ENCODE measurements at places on chromosomes 6 and 20.

DNA sequence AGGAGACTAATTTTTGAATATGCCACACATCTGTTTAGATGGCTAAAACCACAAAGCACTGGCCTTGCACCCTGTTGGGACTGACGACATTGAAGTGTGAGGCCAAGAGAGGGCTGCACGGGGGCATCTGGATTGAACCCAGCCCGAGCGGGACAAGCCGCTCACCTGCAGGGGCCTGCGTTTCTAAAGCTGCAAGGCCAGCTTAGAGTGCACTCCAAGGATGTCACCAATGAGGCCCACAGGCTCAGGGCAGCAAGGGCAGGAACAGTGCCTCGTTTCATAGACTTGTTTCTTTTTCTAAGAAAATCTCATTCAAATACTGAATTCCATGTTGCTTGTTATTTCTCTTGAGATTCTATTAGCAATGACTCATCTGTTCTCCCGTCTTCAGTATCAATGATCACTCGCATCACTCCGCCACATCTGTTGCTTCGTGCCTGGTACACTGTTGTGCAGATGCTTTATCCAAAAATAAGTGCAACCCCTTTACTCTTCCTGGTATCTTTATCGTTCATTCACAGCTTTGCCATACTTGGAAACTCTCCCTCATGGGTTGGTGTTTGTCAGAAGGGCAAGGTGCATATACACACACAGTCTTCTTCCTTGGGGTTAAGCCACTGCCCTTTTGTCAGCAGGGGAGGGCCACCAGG, 120.1 kb downstream of the IRF4 start:
- no peak for DNase-seq

DNA sequence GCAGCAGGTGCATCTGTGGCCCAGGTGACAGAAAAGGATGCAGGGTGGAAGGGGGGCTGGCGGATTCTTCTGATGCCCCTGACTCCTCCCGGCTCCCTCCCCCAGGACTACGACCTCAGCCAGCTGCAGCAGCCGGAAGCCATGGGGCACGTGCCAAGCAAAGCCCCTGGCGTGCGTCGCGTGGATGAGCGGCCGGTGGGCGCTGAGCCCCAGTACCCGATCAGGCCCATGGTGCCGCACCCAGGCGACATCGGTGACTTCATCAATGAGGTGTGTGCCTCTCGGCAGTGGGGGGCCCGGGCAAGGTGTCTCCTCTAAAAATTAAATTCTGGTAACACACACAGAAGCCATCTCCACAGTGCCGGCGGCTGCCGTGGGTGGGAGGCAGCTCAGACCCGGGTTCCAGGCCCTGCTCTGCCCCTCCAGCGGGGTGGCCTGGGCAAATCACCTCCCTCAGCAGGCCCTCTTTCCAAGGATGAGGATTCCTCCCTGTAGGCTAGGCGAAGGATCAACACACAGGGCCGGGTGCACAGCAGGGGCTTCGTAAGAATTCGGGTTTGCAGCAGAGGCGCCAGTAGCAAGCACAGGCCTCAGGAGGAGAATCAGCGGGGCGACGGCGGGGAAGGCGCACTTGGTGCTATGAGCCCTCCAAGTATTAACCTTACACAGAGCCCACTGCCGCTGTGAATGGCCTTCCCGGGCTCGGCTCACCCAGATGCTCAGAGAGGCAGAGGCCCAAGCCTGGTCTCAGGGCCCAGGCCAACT, 131.5 kb downstream of the TAF4 start:
- DNase-seq, result no peak

DNA sequence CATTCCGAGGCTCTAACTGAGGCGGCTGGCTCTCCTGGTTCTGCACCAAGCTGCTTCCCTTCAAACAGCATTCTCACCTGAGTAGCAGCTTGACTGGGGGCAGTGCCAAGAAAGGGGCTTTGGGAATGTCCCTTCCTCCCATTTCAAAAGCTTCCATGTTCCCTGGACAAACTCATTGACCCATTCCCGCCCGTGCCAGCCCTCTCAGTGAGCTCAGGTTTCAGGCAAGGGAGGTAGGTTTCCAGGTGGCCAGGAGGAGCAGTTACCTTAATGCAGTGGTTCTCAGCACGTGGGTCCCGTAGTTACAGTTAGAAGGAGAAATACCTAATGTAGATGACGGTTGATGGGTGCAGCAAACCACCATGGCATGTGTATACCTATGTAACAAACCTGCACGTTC, 135.2 kb downstream of the ELOVL4 start:
- DNase-seq, result no peak

DNA sequence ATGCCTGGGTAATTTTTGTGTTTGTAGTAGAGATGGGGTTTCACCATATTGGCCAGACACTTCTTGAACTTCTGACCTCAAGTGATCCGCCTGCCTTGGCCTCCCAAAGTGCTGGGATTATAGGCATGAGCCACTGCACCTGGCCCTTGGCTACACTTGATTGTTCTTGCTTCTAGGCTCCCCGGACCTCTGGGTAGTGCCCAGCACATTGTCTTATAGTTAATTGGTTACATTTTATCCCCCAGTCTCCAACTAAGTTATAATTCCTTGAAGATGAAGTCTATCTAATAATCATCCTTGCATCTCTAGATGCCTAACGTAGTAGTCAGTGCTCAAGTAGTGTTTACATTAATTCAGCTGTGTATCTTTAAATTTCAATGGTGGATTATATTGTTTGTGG, 11.8 kb downstream of the SMPDL3A start:
- DNase-seq, result no peak

DNA sequence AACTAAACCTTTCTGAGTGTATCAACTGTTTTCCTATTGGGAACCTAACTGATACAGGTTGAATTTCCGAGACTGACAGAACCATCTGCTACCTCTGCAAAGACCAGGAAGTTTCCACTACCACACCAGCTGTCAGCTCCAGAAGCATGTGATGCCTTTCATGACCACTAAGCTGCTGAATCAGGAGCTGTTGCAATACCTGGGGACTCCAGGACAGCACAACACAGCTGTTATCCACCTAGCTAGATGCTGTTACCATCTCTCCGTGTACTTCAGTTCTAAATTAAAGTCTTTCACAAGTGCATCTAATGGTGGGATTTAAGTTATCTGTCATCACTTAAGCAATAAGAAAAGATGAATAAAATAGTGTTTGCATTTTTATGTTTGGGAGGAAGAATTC, 158.2 kb upstream of the IMPG1 start:
- no peak for DNase-seq

DNA sequence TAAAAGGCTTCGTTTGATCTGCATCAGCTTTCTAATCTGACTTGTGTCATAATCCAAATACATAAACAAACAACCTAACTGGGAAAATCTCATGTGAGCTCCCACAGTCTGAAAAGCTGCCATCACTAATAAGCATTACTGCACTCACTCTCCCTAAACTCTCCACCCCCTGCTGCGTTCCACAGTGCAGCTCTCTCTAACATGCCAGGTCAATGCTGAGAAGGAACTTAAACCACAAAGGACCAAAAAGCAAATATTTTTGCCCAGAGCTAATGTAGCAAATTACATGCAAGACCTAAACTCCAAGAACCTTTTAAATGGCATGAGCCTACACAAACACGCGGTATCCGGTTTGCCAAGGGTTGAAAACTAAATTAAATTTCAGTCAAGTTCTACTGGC, 542.3 kb upstream of the JARID2 start:
- no peak for DNase-seq

- peak; percentile 90 for DNase-seq
Observed at GRCh38 chr20:48921168-48921882, at the start of gene ARFGEF2. Gene ARFGEF2, plus strand, starts transcription at chr20:48921711. Its CDS starts 179 bp downstream, at chr20:48921890.

- no peak for DNase-seq
Observed at GRCh38 chr6:6460416-6460815, 128.1 kb upstream of the LY86 start.

DNA sequence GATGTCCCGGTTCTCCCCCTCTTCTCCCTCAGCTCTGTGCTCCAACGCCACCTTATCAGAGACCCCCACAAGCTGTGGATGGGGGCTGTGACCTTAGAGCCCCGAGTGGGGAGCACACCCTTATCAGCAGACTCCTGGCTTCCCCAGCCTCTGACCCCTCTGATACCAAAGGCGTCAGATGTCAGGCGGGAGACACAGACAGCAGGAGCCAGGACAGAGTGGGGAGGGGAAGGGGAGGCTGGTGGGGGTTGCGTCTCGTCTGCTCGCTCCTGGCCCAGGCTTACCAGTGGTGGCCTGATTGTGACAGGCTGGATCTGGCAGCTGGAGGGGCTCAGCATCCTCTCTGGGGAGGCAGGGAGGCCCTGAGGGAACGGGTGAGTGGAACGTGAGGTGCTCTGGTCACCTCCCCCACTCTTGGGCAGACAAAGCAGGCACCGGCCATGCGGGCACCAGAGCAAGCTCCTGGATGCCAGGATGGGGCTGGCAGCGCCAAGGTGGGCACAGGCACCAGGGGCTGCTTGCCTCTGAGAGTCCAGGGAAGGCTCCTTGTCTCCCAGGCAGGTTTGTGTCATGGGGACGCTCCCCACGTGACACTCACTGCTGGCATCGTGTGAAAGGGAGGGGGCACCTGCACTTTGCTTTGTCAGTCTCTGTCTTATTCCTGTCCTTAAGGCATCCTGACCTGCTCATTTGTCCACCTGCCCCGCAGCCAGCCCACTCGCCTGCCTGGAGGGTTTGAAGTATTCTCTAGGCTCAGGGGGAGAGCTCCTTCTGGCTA, 27.8 kb upstream of the GATA5 start:
- DNase-seq, result no peak

DNA sequence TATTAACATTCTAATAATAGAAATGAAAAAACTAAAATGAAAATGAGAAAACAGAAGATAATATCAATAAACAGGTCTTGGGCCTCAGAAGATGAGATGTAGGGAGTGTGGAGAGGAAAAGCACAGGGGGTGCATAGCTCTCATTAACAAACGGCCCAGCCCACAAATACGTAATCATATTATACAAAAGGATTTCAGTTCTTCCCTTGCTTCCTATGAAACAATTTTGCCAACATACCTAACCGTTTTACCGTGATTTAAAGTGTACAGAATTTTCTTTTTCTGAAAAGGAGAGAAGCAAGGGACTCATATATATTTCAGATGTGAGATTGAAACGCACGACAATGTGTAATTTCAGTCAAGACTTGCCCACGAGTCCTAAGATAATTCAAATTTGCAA, 136.0 kb downstream of the HFE start:
- no peak for DNase-seq

GRCh38 chr6:164832410-164832809, 477.0 kb downstream of the C6orf118 start:
- DNase-seq, result no peak

GRCh38 chr6:20188630-20189075, 23.6 kb downstream of the MBOAT1 start:
- DNase-seq, result no peak

DNA sequence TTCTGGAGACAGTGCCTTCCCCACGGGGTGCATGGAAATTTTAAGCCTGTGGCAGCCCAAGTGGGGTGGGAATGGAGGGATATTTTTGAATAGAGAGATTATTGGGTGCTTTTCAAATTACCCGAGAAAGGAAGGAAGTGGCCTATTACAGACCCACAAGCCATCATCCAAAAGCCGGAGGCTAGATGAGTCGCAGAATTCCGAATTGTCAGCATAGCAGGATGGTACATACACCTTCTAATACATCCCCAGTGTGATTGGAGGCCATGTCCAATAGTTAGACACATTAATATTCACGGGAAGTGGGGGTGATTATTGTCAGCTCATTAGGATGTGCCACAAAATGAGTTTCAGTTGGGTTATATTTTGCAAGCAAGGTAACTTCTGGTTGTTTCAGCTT, 133.0 kb downstream of the FIG4 start:
- no peak for DNase-seq

DNA sequence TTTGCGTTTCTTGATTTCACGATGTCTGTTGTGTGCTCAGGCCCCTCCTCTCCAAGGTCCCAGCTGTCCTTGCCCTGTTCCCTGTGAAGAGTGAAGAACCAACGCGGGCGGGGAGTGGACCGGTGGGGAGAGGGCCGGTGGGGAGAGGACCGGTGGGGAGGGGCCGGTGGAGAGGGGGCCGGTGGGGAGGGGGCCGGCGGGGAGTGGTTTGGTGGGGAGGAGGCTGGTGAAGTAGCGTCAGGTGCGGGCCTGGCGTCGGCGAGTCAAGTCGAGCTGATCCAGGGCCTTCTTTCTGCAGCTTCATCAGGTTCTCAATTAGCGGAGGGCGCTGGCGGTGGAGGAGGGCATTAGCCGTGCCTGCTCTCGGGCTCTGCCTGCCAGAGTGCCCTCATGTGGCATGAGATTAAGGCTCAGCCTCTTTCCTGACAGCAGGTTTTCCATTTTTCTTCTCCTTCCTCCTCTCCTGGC, 21.2 kb upstream of the BHLHE23 start:
- no peak for DNase-seq

DNA sequence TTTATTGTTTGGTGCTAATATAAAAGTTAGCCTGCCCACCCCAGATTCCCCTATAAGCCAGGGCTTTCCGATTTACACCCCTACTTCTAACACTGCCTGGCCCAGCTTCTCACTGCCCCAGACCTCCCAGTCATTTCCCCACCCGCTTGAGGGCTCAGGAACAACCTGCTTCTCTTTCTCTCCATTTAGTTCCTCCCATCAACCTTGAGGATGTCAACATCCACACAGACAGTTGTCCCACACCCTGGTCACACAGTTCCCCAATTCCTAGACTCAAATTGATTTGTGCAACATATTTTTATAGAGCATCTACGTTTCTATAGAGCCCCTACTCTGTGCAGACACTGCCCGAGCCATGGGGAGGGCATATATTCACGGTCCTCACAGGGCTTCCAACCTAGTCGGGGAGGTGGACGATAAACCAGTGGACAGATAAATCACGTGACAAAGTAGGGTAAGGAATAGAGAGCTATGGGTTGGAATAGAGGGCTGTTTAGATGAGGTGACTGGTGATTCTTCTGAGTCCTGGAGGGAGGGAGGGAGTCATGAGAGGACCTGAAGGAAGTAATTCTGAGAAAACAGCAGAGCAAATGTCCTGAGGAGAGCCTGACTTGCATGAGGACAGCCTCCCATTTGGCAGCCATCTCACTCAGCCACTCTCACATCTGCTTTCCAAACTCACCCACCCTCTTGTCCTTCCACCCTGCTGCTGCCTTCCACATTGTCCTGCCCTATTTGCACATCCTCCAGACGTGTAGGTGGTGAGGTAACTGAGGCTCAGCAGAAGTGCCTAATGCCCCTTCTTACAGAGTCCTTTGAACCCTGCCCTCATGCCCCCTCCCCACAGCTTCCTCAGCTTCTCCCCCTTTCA, 6.3 kb downstream of the GABRR2 start:
- DNase-seq, result no peak

- no peak for DNase-seq
Observed at GRCh38 chr6:119209452-119210205, 131.2 kb upstream of the FAM184A start.

- DNase-seq, result no peak
Observed at GRCh38 chr6:9064156-9064555, 628.8 kb upstream of the SLC35B3 start.

- DNase-seq, result no peak
Observed at GRCh38 chr20:58018590-58018989, 209.9 kb downstream of the ANKRD60 start.

DNA sequence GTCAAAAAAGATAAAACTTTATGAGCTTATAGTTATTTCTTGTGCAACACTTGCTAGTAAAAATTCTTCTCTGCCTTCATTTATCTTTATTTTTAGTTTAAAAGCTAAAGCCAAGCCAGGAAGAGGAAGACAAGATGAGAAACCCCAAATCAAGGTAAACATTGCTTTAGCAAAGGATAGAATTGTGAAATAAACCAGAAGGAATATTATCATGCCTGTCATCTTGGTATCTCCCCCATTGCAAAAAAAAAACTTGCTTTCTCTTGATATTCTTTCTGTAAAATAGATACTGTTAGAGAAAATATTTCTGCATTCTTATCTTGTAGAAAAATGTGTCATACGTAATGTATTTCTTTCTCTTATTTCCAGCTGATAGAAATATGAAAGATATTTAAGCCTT, 432.8 kb downstream of the GJA1 start:
- DNase-seq, result no peak
